ENCODE measurements at places on chromosomes 3 and 15. TPM values are rescaled to one million over a fixed set of nuclear protein-coding genes. Genes with fewer than 3 reads are reported as not detected.

GRCh38 chr3:127044996-127045395 lies 62.1 kb downstream of the PLXNA1 start:
- DNase-seq, result no peak
- no peaks in the 10 kb centered on the region for H3K27me3 ChIP-seq
- no peak overlapping the region for H3K27ac ChIP-seq
- H3K4me1 ChIP-seq, result no peaks in the 10 kb centered on the region
- H3K4me3 ChIP-seq, result no peak overlapping the region

DNA sequence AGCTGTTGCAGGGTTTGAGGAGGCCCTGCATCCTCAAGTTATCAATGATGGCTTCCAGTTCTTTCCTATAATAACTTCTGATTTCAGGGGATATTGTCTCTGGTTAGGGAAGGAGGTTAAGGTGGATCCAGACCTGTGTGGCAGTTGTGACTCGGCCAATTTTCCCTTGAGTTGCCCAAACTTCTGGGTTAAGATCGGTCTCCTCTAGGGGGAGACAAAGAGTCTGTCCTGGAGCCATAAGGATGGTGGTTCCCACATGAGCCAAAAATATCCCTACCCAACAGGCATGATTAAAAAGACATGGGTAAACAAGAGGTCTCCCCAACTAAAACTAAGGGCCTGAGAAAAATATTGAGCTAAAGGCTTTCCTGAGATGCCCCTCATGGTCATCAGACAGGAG lies 227.5 kb upstream of the MDFIC2 start:
- peaks cover 10% of the 10 kb centered on the region for H3K27me3 ChIP-seq
- no peak overlapping the region for H3K4me3 ChIP-seq
- H3K4me1 ChIP-seq, result no peaks in the 10 kb centered on the region
- no peak overlapping the region for H3K27ac ChIP-seq
- no peaks in the 10 kb centered on the region for H3K36me3 ChIP-seq
- no peak for DNase-seq

DNA sequence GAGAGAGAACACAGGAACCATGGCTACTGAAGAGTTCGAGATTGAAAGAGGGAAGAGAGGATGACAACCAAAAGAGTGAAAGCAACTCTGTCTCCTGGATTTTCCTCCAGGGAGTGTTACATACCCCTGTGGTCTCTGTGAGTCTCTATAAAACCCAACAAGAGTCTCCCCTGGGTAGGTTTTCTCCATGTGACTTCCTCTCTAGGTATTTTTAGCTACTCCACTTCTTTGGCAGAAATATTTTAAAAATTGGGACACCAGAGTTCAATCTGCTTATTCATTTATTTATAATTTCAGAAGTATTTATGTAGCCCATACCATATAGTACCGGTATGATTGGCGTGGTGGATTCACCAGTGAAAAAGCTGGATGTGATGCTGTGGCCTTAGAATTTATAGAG lies 671.7 kb upstream of the NR2F2 start:
- no peaks in the 10 kb centered on the region for H3K4me1 ChIP-seq
- H3K4me3 ChIP-seq, result no peak overlapping the region
- DNase-seq, result no peak
- H3K36me3 ChIP-seq, result no peaks in the 10 kb centered on the region

DNA sequence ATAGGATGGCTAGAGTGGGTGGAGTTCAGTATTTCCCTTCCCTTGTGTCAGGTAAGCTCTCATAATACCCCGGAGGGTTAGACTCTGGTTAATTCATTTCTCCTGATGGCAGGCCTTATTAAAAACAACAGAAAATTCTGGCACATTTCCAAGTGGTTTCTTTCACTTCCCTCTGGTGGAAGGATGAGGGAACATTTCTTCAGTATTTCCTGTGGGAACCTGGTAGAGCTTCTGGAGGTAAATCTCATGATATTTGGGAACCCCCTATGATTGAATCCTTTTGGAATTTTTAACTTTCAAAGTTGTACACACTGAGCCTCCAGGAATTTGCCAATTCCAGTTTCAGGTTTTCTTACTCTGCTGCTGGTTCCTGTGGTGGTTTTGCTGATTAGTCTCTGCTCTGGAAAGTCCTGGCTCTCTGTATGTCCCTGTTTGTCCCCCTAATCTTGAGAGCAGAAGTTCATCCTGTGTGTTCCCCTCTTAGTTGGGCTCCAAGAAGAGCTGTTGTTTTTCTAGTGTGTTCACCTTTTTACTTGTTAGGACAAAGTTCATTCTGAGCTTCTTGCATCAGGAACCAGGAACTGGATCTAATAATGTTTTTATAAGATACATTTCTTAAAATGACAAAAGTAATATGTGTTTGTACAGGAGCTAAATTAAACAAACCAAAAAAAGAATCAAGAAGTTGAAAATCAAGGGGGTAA lies 12.1 kb downstream of the CHRNA7 start:
- no peak overlapping the region for H3K27ac ChIP-seq
- peaks cover 40% of the 10 kb centered on the region for H3K27me3 ChIP-seq
- no peak overlapping the region for H3K4me3 ChIP-seq
- no peaks in the 10 kb centered on the region for H3K4me1 ChIP-seq
- DNase-seq, result no peak

DNA sequence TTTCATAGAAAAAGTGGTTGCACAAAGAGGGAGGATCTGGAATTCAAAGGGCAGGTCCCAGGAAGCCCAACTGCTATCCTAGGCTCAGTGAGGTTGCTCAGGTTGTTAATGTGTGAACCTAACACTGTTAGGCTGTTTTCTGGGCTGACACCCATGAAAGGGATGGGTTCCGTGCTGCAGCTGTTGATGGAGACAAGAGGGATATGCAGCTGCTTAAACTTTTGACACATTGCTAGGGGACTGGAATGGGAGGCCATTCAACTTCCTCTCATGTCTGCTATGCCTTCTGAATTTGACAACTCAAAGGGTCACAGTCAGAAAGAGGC lies 198.0 kb upstream of the NR2E3 start:
- peaks cover 17% of the 10 kb centered on the region for H3K27me3 ChIP-seq
- H3K4me3 ChIP-seq, result no peak overlapping the region
- DNase-seq, result no peak
- H3K36me3 ChIP-seq, result no peaks in the 10 kb centered on the region

RBP2 gene
- not detected for total RNA-seq

GRCh38 chr15:96298217-96298616 lies 32.3 kb upstream of the NR2F2 start:
- DNase-seq, result no peak
- no peaks in the 10 kb centered on the region for H3K4me1 ChIP-seq
- H3K36me3 ChIP-seq, result no peaks in the 10 kb centered on the region
- no peak overlapping the region for H3K27ac ChIP-seq

- DNase-seq, result peak; percentile 50
- H3K27me3 ChIP-seq, result no peaks in the 10 kb centered on the region
- peak overlapping the region; percentile 89 for H3K4me3 ChIP-seq
- peak overlapping the region; percentile 94 for H3K27ac ChIP-seq
Observed at GRCh38 chr3:101725194-101725889, 928 bp downstream of the CEP97 start.
